PC-9 (cell line): ENCODE measurements at places on chromosomes 1 and 21. TPM values are rescaled to one million over a fixed set of nuclear protein-coding genes. Genes with fewer than 3 reads are reported as not detected.

ZNF593 gene
- 37.0 and 55.9 TPM in 2 replicates for total RNA-seq

- DNase-seq: no peak
Observed at GRCh38 chr1:234476172-234476571, 2.8 kb downstream of the TARBP1 start.

DNA sequence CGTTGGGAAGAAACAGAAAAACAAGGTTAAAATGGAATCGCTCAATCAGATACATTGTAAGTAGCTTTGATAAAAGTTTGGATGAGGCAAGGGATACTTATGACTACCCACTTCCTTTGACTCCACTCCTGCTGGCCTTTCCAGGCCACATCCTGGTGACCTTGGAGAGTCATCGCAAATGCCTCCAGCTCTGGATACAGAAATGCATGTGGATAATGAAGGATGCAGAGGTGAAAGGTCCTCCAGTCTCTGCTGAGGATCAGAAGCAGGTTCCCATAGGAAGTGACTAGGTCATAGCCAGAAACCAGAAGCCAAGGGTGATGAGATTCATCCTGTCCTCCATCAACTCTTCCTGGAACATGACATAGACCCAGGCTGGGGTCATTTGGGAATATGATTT lies 6.2 kb upstream of the CAMK1G start:
- DNase-seq: no peak

GRCh38 chr21:45280178-45280821 lies 7.4 kb downstream of the POFUT2 start:
- DNase-seq: no peak

CCT3 gene
- 272 and 317 TPM in 2 replicates for total RNA-seq

ZNF593OS gene
- not detected in 2 replicates for total RNA-seq

CDK11B gene
- 21.2 and 22.5 TPM in 2 replicates for total RNA-seq

- DNase-seq: no peak
Observed at GRCh38 chr21:33398361-33398760, 4.9 kb upstream of the IFNGR2 start.

LEFTY1 gene
- not detected in 2 replicates for total RNA-seq

DNA sequence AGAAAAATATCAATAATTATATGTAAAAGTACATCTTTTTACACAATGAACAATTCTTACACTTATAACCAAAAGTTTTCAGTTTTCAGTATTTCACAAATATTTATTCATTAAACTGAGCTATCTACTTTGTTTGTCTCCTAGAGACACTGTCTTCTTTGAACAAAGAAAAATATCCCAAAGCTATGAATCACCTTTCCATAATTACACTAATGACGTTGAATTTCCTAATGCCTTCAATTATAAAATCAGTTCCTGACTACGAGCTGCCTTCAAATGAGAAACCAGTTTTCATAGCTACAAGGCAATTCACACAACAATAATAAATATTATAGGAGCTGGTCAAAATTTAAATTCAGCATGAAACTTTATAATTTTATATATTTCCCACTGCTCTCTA lies 201.8 kb upstream of the BRINP3 start:
- no peak for DNase-seq

DNA sequence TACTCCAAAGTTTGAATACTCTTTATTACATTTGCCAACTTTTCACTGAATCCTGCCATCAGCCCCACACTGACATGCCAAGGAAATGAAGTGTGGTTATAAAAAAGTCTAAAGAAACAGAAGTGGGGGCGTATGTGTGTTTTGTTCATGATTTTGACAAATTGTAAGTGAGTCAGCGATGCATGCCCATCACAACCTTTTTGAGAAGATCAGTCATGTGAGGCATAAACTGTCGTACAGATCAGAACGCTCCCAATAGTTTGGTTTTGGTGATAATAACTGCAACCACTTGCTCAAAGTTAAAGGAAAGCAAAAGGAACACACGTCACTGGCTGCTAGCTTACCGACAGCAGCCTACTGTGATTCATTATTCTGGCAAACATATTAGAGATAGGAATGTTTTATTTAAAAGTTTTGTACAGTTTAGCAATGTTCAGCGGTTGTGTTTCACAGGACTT lies 95.6 kb downstream of the RGS2 start:
- DNase-seq: no peak

DNA sequence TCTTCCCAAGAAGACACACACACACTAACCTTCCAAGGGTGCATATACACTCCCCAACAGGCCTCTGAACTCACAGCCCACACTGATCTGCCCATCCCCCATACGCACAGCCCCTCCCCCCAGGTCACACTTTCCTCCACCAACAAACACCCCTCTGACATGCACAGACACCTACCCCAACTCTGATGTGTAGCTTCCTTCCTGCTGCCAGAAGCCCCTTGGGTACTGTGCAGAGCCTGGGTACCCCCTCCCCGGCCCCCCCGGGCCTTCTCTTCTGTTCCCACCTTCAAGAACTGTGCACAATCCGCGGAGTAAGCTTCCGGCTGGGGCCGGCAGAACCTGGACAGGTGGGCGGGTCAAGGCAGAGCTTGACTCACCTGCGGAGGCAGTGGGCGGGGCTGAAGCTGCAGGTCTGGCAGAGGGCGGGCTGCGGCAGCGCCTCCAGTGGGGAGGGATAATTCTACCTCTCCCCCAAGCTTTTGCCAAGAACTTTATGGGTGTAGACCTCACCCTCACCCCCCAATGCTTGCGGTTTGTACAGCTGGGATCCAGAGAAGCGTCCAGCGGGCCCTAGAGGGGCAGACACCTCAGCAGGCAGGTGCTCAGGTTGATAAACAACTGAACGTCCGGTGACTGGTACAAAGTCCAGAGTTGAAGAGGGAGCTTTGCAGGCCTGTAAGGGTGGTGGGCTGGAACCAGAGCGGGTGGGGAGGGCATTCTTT lies at the start of gene C1orf210:
C1orf210 (minus strand) TSS at position 313 of the 722 bp plus-strand sequence. CDS start 2,311 bp downstream, outside the sequence.
- DNase-seq: peak; percentile 97

LRRC71 gene
- not detected in 2 replicates for total RNA-seq

GRCh38 chr1:217493290-217493689 lies 137.6 kb downstream of the GPATCH2 start:
- no peak for DNase-seq

DNA sequence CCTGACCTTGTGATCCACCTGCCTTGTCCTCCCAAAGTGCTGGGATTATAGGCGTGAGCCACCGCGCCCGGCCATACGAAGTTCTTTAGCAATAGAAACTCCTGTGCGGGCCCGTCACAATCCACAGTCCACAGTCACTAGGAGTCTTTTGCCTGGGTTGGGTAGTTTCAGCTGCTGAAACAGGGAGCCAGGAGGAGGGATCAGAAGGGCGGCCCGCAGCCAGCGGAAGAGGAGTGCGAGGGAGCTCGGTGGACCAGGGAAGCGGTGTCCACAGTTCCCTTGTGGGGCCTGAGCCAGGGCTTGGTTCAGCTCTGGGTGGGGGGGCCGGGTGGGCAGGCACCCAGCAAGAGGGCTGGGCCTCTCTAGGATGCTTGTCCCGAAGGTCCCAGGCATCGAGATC lies 17.9 kb upstream of the HSPG2 start:
- no peak for DNase-seq

PADI2 gene
- 14.0 and 16.7 TPM in 2 replicates for total RNA-seq

FCAMR gene
- not detected in 2 replicates for total RNA-seq

DNA sequence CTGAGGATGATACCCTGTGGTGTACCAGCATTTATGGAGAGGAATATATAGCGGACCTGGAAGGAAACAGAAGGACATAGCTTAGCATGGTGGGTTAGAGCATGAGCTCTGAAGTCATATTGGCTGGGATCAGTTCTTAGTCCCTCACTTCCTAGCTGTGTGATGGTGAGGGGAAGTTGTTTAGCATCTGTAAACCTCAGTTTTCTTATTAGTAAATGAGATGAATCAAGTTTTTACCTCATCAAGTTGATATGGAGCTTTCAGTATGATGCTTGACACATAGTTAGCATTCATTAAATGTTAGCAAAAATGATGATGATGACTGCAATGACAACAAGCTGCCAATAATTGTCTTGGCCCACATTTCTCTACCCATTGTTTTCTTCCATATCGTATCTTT lies 84.8 kb downstream of the NEK7 start:
- no peak for DNase-seq

HORMAD1 gene
- total RNA-seq: not detected in 2 replicates

DNA sequence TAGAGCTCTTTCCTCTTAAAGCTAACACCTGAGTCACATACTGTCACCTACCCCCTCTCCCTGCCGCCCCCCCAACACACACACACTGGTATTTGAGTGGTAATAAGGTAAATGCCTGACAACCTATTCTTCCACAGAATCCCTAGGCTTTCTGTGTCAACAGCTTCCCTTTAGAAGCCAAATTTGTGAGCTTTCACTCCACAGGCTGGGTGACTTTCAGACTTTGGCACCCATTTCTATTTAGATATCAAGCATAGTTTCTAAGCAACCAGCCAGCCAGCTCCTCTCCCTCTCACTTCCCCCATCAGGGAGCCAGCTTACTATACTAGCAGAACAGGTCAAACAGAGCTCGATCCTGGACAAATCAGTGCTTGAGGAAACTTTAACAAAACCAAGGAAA lies 3.2 kb upstream of the C1orf74 start:
- peak; percentile 83 for DNase-seq

DNA sequence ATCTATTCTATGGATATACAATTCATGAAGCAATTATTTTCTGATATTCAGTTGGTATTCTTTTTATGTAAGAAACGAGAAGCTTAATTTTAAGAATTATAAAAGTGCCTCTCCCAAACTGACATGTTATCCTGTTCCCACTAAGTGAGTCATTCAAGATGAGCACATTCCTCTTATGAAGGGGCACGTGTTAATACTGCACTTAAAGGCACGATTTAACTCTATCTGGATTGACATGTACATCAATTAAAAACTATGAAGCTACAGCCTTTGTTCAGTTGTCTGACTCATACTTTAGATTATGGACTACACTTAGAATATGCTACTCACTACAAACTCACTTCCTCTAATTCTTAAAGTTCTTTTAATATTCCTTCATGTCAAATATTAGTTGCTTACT lies 111.6 kb downstream of the CYYR1 start:
- no peak for DNase-seq

- no peak for DNase-seq
Observed at GRCh38 chr21:39444421-39445180, 977 bp downstream of the LCA5L start.

GRCh38 chr1:153790966-153791647 lies 15.9 kb downstream of the SLC27A3 start:
- no peak for DNase-seq

GRCh38 chr1:42142894-42143675 lies 10.1 kb upstream of the GUCA2B start:
- DNase-seq: no peak

ATAD3C gene
- total RNA-seq: 4.0 and 4.2 TPM in 2 replicates

- DNase-seq: no peak
Observed at GRCh38 chr1:1004780-1005697, 5.1 kb upstream of the HES4 start.

DNA sequence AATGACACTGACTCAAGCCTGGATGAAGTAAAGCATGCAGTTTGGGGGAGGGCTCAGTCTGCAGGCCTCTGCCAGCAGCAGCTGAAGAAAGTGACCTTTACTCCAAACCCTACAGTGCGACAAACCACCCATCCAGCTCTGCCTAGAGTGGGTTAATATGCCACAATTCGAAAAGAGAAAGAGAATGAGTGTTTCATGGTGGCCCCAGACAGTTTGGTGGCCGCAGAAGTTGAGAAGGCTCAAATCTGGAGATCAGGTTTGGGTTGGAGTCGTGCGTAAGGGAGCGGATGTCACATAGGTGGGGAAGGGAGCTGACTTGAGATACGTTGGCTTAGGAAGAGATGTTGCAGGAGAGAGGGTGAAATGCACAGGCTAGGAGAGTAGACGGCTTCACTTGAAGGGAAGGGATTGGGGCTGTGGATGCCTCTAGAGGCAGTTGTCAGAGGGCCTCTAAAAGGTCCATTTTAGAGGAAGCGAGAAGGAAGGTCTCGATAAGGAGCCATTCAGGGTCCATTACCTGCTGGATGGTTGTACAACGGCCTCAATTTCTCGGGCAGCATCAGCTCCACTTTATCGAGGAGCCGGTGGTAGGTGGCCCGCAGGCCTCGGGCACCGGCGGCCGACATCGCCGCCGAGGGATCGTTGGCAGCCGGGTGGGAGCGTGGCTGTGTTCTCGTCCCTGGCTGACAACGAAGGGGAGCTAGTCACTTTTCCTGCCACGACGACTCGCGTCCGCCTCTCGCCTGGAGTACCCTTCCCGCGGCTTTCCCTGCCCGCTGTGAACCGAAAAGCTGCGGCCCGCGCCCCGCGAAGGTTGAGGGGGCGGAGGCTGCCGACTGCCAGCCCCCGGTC lies 1.0 kb upstream of the DCAF6 start:
- no peak for DNase-seq

DNA sequence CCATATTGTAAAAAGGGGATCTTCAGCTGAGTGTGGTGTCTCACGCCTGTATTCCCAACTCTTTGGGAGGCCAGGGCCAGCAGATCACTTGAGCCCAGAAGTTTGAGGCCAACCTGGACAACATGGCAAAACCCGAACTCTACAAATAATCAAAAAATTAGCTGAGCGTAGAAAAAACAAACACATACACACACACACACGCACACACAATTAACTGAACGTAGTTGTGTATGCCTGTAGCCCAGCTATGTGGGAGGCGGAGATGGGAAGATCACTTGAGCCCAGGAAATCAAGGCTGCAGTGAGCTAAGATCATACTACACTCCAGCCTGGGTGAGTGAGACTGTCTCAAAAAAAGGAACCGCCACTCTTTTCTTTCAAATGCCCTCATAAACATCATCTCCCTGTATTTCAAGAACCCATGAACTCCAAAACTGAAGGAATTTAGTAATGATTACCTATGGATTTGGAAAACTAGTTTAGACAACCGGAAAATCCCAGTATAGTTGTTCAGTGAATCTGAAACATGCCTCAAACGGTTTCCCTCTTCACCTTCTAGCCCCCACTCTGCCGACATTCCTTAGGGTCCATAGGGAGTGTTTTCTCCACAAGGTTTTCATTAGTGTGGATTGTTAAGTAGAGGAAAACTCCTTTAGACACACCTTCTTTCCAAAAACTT lies 4.5 kb downstream of the TXNIP start:
- no peak for DNase-seq

ADORA1 gene
- total RNA-seq: 5.9 and 8.3 TPM in 2 replicates

- no peak for DNase-seq
Observed at GRCh38 chr21:44441041-44441400, 14.3 kb upstream of the LRRC3 start.

PLEKHA6 gene
- 52.0 and 53.1 TPM in 2 replicates for total RNA-seq

DNA sequence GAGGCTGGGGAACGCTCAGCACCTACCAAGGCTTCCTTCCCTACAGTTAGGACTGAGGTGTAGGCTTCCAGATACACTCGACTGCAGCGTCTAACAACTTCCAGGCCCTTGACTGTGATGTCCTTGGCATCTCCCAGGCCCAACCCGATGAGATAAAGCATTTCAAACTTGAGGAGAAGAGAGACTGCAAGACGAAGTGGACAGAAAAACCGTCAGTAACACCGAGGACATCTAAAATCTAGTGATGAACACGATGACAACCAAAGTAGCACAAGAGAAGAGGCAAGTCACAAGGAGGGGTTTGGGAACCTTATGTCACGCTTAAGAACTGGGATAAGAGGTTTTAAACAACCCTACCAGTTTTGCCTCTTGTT lies 314 bp downstream of the DPH5 start:
- no peak for DNase-seq
